Activated T-cell treated with anti-CD3 and anti-CD28 coated beads for 24 hours (primary cell): ENCODE measurements at places on chromosomes 1 and 21.

- no peak for DNase-seq
These were observed 1.8 kb upstream of the DMBX1 start for GRCh38 chr1:46487818-46488218.

DNA sequence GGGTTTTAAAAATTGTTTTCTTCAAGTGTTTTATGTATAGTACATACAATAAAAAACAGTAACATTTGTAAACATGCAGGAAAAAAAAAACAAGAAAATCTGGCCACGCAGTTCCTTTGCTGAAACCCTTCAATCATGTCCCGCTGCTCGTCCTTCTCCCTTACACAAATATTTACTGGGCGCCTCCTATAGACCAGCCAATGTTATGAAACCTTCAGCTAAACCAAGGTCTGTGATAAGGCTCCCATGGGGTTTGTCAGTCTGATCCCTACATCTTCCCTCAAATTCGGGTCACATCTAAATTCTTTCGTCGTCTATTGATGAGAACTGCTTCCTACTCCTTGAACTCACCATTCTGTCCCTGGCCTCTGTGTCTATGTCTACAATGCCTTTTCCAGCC is 583.9 kb downstream of the SMYD3 start:
- no peak for DNase-seq

DNA sequence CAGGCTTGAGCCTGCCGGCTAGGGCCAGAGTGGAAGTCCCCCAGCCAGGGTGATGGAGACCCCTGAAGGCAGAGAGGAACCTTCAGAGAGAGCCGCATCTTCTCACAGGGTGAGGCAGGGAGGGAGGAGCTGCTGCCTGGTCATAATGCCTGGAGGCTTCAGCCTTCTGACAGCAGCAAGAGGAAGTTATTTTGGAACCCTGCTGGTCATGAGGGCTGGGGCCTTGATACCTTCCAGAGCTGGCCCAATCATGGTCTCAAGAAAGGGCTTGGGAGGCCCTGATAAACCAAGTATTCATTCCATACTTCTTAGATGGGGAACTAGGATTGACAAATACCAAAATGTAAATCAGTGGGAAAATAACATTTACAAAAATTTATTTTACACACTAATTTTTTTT is 26.6 kb upstream of the MPZL1 start:
- DNase-seq, result no peak

GRCh38 chr21:35086357-35086756 is 37.3 kb upstream of the RUNX1 start:
- no peak for DNase-seq

DNA sequence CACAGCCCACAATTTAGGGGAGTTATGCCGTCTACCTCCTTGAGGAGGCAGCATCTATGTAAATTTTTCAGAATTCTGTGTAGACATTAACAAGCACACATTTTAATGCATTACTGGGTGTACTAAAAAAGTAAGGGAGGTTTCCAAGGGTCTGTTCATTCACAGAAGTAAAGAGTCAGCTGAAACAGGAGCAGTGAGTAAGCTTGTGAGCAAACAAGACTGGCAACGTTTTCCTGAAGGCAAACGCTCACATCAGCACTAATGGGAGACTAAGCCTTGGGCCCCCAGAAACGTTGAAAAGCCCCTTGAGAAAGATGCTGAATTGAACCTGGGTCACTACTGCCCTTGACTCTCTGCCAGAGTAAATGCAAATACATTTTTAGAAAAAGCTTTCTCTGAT is 25.7 kb downstream of the RPRD2 start:
- no peak for DNase-seq
